ENCODE measurements at places on chromosomes 6 and 20.

DNA sequence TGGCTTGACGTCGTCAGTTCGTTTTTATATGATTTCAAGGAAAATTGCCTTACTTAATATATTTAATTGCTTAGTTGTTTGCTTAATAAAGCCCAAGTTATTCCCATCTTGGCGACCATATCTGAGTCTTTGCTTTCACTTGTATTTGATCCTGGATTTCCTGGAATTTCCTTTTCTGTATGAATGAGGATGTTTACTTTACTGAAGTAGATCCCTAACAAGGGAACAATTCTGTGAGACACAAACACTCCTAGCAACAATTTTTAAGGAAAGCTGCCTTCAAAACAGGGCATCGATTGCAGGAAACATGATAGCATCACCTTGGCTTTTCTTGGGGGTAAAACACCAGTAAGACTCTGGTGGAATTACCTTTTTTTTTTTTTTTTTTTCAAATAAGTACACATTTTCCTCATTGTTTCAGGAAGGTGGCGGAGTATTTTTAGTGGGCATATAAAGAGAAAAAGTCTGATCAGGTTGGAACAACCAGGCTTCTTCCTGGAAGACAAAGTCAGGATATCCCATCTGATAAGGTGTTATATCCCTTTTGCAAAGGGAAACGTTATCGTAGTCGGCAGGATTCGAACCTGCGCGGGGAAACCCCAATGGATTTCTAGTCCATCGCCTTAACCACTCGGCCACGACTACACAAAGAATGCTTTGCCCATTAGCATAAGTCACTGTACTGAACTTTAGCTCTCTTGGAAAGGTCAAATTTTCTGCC lies 68.5 kb upstream of the ZNF184 start:
- no peak for DNase-seq

DNA sequence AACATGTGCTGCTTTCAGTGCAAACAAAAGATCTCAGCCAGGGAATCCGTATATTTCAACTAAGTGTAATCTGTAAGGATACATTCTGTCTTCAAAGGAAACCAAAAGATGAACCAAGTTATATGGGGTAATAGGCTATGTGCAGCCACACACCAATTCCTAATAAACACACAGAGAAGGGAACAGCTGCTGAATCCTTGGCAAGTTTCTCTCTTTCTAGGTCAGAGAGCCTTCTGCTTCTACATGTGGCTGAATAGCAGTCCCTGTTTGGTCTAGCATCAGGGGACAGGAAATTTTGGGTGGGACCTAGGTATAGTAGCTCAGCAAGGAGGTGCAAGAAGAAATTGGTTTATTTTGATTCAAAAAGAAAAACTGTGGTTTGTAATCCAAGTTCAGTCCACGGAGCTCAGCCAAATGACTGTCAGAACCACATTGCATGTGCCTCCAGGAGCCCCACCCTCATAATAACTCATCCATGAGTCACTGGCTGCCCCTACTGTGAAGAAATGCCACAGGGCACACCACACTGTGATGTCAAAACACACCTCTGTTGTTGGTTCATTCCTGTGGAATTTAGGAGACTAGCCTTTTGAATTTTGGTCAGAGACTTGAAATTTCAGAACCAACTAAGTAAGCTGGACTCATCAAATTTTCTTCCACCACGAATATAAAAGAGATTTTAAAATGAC lies 21.1 kb downstream of the SPTLC3 start:
- DNase-seq, result no peak

DNA sequence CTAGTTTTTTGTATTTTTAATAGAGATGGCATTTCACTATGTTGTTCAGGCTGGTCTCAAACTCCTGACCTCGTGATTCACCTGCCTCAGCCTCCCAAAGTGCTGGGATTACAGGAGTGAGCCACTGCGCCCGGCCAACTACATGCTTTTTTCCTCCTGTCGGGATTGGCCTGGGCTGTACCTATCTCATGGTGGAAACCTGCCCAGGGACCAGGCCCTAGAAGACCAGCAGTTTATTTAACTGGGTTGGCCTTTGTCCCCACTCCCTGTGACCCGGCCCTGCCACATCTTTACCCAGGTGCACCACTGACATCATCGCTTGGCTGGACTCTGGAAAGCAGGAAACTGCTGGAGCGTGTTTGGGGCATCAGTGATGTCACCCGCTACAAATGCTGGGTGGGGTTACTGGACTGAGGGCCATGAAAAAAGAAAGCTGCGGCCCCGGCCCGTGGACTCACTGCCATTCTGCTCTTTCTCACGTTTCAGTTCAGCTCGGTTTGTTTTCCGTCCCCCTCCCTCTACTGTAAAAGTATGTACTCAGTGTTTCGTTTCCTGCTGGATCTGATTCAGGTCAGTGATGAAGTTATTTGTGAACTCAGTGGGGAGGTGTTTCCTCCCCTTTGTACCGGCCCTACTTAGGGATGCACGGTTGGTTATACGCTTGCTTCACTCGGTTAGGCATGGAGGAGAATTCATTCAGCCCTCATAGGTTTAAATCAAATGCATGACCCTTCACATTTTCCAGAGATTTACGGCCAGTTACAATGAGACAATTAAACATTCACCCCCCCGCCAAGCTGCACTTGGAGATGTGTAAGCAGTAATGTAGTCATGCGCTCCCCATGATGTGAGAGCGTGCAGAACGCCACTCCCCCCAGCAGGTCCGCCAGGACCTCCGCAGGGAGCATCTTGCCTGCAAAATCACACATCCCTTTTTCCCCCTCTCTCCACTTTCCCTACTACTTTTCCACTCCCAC lies 179.3 kb downstream of the MTHFD1L start:
- no peak for DNase-seq

- DNase-seq, result no peak
Measured at GRCh38 chr20:61436667-61437279, 184.7 kb downstream of the CDH4 start.

DNA sequence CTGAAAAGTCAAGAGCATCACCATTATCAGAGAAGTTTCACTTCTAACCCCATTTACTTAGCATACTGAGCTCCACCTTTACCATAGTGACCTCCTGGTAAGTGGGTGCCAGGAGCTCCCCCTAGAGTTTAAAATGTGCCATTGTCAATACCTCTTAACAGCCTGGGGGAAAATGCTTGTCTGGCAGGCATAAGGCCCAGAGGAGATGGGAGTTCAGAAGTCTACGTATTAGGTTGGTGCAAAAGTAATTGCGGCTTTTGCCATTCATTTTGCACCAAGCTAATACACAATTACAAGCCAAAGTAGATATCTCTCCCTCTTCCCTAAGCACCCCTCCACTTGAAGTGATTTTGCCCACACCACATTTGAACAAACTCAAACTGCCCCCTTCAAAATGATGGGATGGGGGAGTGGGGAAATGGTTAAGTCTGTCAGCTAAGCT lies 919.0 kb downstream of the KIF16B start:
- no peak for DNase-seq

- DNase-seq, result no peak
Measured at GRCh38 chr20:32574296-32575226, 10.6 kb downstream of the NOL4L start.

DNA sequence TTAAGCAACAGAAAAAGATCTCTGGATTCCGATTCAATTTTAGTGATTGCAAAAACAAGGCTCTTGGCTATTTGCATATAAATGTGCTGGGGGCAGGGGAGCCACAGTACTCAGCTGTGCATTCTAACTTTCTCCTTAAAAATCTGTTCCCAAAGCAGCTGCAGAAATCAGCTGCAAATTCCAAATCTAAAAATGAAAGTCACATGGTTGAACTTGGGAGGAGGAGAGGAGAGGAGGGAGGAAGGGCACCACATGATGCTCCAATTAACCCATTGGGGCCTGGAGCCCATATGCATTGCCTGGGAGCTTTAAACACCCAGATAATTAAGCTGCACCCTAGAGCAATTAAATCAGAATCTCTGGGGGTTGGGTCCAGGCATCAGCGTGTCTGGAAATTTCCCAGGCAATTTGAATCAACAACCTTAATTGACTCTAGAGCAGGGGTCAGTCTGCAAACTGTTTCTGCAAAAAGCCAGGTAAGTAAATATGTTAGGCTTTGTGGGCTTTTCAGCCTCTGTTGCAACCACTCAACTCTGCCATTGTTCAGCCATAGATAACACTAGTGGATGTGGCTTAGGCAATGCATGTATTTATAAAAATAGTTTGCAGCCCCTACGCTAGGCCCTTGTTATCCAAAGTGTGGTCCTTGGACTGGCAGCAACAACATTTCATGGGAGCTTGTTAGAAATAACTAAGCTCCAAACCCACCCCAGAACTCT lies 508.1 kb downstream of the KIF16B start:
- DNase-seq, result no peak

GRCh38 chr6:99689916-99690685 lies 83.5 kb downstream of the PRDM13 start:
- DNase-seq, result no peak

DNA sequence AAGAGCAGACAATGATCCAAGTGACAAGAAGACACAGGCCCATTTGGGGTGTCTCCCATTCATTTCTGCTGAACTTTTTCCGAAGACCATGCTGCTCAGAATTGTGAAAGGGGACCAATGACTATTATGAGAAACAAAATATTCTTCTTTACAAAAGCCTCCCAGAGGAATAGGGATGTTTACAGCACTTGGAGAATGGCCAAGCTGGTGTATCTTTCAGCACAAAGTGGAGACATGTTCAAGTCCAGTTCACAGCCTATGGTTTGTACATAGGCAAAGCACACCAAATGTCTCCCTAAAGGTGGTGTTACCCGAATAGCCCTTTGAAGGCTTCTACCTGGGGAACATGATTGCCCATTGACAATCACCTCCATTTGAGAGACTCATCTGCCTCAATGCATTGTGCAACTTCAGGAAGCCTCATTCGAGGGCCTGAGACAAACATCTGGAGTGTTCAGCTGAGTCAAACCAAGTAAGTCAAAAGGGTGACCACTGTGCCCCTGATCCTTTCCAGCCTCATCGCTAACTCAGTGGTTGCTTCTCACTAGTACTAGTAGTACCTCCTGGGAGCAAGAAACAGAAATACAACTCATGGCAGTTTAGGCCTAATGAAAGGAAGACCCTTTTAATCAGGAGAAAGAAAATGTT lies 451.0 kb upstream of the MARCKS start:
- DNase-seq, result no peak

- no peak for DNase-seq
Measured at GRCh38 chr6:40398034-40398691, 189.0 kb downstream of the LRFN2 start.

DNA sequence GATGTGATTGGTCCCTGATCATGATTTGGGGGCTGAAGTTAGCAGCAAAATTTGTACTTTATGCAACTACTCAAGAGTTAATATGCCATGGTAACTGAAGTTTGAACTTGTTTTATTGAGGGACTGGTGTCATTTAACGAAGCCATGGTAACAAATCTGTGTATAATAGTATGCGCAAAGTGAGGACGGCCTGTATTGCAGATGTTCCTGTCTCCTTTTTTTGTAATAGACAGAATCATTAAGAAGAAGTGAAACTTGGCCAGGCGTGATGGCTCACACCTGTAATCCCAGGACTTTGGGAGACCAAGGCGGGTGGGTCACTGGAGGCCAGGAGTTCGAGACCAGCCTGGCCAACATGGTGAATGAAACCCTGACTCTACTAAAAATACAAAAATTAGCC lies 22.3 kb downstream of the RPRD1B start:
- no peak for DNase-seq

GRCh38 chr6:146878168-146878951 lies 279.6 kb downstream of the ADGB start:
- DNase-seq, result no peak

DNA sequence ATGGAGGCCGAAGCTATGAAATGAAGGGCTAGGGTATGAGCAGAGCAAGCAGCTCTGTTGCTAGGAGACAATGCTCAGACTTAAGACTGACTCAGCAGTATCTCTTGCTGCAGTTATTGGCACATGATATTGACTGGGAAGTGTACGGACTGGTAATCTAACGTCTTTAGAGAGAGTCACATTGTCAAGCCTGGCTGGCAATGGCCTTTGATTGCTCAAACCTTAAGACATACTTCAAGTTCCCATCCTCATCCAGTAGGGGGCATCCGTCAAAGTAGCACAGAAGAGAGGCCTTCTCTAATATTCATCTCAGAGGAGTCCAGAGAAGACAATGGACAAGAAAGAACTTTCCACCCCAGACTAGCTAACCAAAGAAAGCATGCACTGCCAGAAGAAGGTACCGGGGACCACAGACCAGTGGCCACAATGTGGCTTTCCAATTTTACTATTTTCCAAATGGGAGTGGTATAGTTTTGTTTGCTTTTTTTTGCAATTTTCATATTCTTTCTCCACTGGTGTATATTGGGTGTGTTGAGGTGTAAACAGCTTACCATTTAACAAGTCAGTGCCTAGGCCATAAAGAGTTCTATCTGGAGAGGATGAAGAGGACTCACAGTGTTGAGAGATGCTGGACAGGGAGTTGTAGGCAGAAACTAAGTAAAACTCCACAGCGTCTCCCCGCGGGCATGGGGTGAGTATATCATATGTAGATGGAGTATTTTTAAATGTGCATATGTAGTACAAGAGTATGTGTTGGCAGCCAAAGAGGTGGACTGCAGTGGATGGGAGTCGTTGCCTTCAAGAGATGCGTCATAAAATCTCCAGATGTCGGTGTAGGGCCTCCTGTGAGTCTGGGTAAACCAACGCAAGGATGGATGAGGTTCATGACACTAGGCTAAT lies 36.7 kb downstream of the LRFN2 start:
- DNase-seq, result no peak

DNA sequence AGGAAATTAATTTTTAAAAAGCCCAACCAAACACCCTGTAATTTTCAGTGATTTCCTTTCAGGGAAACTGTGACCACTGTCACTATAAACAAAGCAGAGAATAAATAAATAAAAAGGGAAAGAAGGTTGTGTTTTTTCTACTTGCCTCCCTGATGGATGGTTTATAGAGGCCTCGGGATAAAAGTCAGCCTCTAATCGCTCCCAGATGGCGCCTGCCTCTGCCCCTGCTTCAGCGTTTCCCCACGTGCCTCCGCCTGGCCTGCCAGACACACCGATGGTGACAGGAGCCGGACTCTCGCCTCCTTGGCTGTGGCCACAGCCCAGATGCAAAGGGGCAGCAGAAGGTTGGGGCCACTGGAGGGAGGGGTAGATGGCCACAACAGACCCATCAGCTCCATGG lies 327.7 kb downstream of the CDC5L start:
- no peak for DNase-seq

DNA sequence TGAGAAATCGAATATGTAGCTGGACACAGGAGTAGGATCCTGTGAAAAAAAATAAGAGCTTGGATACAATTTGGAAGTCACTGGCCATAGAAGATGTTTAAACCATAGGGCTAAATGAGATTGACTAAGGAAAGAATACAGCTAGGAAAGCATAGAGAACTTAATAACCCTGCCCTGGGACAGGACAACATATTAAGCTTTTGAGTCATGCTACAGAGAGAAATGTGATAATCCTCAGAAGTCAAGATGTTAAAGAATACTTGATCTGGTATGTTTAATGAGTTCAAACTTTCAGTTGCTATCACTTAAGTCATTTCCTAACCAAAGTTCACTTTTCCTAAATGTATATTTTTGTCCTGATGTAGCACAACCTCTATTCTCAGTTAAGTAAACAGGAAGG lies 154.6 kb upstream of the TSHZ2 start:
- no peak for DNase-seq

GRCh38 chr6:27321901-27322300 lies 9.8 kb upstream of the POM121L2 start:
- no peak for DNase-seq

Measured in T-helper 9 cell (primary cell).